PC-3 (cell line): ENCODE measurements at places on chromosomes 7 and 10. TPM values are rescaled to one million over a fixed set of nuclear protein-coding genes. Genes with fewer than 3 reads are reported as not detected.
A peak's percentile ranks its signal among the peaks of the same experiment; 100 is the strongest.

DNA sequence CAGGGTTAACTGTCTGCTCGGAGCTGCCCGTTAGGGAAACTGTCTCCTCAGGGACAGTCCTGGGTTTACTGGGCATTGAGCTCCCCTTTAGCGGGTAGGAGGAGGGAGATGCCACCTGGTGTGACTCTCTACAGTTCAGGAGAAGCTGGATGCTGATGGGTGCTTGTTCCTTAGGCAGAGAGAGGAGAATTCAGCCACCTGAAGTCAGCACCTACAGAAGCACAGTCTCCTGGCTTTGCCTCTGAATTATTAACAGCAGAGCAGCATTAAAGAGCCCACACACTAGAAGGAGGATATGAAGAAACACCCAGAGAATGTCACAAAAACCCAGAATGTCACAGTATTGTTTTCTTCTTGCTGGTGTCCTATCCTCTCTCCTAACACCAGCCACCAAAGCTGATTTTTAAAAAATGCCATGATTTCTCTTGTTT, 696 bp downstream of the GIMAP4 start:
- no peak for DNase-seq

GRCh38 chr7:124790645-124791044, 25.1 kb upstream of the GPR37 start:
- no peak for DNase-seq

- DNase-seq, result no peak
Measured at GRCh38 chr7:31664890-31665289, 22.1 kb upstream of the PPP1R17 start.

GRCh38 chr10:97580421-97581367, 3.5 kb upstream of the HOGA1 start:
- DNase-seq, result no peak

DNA sequence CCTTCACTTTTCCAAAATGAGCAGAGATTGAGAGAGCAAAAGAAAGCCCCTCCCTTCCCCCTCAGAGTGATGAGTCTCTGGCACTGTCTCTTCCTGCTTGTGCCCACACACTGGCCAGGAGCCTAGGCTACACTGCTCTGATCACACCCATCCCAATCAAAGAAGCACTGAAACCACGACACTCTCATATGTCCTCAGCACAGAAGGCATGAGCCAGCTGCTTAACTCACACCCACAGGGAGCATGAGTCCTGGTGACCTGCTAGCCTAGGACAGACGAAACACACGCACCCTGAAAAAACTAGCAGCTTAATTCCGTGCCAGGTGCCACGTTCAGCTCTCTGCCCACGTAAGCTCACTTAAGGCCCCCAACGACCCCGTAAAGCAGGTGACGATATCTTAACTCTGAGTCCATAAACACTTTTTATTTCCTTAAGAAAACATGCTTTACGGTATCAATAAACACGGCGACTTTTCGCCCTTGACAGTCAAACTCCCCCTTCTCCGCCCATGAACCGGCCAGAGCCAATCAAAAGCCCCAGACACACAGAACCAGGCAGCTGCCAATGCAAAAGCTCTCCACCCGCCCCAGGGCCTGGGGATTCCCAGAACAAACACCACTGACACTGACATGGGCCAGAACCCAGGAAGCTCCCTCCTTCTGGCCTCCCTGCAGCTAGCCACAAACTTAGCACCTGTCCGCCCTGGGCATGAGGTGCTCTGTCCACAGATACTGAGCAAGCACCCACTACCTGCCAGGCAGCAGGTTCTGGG, 69.0 kb downstream of the TNRC18 start:
- peak; percentile 17 for DNase-seq

GRCh38 chr7:19107356-19108146, 9.9 kb downstream of the TWIST1 start:
- peak; percentile 33 for DNase-seq

DNA sequence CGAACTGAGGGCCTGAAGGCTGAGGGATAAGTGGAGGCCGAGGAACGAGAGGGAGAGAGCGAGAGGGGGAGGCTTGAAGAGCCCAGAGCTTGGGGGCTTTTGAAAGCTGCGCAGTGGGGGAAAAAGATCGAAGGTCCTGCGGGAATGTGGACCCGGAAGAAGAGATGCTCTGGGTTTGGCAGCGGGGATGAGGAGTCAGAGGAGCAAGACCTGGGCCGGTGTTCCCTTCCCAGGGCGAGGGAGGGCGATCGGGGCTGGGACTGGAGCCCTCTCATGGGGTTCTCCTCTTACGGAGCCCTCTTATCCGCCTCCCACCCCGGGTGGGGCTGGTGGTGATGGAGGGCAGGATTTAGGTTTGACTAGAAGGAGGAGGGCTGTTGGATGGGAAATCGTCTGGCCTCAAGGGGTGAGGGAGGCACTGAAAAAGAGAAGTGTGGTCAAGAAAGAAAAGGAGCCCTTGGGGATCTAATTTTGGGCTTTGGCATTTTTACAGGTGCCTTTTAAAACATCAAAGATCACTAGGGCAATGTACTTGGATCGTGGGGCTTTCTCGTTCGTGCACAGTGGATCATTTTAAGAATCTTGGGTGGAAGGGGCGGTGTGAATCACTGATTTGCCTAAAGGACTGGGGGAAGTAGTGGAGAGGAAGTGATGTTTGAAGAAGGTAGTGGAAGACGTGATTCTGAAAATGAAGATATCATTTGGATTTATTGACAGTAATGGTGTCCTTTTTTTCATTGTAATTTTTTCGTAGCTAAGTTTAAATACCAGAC, 637 bp downstream of the SAMD8 start:
- DNase-seq, result peak; percentile 80

GRCh38 chr7:46220066-46220630, 299.1 kb upstream of the IGFBP3 start:
- DNase-seq, result peak; percentile 88

The SORBS1 gene
- 3.7 and 4.1 TPM in 2 replicates for total RNA-seq

The FGF8 gene
- total RNA-seq, result not detected in 2 replicates

DNA sequence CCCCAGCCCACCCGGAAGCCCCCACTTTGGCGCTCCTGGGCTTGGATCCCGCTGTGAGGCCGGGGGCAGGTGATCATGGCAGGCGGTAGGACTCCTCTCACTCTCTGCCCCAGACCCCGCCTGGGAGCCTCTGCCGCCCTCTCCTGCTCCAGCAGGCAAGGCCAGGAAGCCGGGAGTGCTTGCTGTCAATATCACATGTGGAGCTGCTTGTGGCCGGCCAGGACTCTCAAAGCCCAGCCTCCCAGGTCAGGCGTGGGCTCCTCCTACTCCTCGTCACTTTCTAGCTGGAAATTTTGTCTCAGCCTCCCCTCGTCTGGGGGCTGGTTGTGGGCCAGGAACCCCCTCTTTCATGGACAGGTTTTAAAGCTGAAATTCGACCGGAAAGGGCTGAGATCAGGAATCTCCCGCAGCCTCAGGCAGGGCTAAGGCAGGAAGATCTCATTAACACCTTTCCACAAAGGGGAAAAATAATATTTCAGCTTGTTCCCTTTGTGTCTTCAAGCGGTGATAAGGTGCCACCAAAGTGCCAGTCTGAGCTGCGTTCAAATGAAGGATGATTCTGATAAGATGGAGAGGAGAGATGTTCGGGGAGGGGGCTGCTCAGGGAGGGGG, 273.6 kb upstream of the PODXL start:
- DNase-seq, result no peak

The HOXA4 gene
- 2.3 and 5.1 TPM in 2 replicates for total RNA-seq

GRCh38 chr10:43226441-43226840, 40.4 kb downstream of the RASGEF1A start:
- DNase-seq, result no peak

- DNase-seq, result peak; percentile 76
Measured at GRCh38 chr7:44811093-44811492, 14.6 kb downstream of the PPIA start.

GRCh38 chr10:58950618-58951017, 225.8 kb upstream of the PHYHIPL start:
- peak; percentile 78 for DNase-seq

The NPFFR1 gene
- total RNA-seq, result not detected in 2 replicates

- DNase-seq, result no peak
Measured at GRCh38 chr7:32020551-32021159, 49.6 kb downstream of the PDE1C start.

The CYCS gene
- 85.4 and 101 TPM in 2 replicates for total RNA-seq

DNA sequence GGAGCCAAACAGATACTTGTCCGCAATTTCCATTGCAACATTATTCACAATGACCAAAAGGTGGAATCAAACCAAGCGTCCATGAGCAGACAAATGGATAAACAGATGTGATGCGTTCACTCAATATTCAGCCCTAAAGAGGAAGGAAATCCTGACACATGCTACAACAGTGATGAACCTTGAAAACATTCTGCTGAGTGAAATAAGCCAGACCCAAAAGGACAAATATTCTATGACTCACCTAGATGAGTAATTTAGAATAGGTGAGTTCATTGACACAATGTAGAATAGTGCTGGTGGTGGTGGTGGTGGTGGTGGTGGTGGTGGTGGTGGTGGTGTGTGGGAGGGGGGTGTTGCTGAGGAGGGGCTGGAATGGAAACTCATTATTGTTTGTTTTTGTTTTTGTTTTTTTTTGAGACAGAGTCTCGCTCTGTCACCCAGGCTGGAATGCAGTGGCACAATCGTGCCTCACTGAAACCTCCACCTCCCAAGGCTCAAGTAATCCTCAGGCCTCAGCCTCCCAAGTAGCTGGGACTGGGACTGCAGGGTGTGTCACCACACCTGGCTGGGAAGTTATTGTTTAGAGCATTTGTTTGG, 28.6 kb downstream of the SMKR1 start:
- DNase-seq, result peak; percentile 93

- DNase-seq, result peak; percentile 49
Measured at GRCh38 chr7:121563177-121563576, 167.1 kb upstream of the FAM3C start.

- no peak for DNase-seq
Measured at GRCh38 chr7:52992479-52993162, 42.8 kb upstream of the POM121L12 start.

The PDZD7 gene
- total RNA-seq, result 2.5 and 2.8 TPM in 2 replicates

The EBF3 gene
- total RNA-seq, result not detected in 2 replicates

DNA sequence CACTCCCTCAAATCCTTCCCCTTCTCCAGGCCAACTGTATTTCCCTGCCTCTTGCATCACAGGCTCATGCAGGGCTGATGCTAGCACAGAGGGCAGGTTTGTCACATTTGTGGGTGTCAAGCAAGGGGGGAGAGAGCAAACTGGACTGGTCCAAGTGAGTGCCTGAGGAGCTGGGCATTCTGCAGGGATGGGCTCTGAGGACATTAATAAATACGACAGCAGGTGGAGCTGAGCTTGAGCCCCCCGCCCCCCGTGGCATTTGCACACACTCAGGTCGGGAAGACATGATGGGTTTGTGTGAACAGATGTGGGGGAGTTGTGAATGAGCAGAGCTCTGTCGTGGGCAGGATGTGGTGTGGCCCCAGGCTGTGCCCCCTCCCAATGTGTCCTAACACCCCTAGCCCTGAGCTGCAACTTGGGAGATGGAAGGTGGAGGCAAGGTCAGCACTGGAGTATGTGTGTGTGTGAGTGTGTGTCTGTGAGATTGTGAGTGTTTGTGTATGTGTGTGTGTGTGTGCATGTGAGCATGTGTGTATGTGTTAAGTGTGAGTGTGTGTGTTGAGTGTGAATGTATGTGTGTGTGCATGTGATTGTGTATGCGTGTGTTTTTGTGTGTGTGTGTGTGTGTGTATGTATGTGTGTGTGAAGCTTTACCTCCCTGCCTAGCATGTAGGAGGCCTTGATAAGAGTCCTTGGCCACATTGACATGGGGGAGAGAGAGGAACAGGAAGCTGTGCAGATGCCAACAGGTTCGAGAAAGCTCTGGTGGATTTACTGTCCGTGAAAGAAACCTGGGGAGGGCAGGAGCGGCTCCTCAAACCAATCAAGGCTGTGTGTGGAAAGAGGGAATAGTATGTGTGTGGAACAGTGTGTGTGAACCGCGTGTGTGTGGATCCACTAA, 9.1 kb downstream of the RASSF4 start:
- DNase-seq, result no peak

The NUTM2E gene
- total RNA-seq, result 0.58 TPM in 1 of 2 replicates, not detected in the other

The EN2 gene
- total RNA-seq, result 2.3 and 2.4 TPM in 2 replicates

DNA sequence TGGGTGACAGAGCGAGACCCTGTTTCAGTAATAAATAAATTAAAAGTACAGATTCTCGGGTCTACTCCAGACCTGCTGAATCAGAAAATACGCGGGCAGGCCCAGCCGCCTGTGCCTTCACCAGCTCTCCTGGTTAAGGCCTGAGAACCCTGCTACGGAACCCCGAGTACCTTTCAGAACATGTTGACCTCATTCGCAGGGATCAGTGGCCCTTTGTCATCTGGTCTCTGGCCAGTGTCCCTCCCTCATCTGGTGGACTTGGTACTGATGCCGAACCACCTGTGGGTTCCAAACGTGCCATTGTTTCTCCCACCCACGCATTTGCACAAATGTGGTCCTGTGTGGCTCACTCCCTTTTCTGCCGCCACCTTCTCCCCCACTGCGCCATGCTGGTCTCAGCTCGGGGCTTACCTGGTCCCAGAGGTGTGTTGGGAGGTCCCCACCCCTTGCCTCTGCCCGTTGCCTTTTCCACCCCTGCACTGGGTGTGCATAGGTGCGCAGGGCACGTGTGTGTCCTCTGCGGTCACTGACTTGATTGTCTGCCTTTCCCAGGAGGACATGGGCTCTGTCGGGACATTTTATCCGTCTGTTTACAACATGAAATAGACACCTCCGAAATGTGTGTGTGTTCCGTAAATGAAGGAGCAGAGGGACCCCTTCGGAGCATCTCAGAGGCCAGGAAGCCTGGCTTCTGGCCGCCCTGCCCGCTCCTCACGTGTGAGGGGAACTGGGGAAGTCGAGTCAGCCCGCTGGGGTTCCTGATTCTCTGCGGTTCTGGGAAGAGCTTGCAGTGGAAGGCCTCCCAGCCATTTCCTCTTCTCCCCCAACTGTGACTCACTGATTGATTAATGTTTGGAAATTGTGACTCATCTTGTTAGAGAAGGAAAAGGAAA, 135.2 kb downstream of the CUX1 start:
- peak; percentile 84 for DNase-seq

DNA sequence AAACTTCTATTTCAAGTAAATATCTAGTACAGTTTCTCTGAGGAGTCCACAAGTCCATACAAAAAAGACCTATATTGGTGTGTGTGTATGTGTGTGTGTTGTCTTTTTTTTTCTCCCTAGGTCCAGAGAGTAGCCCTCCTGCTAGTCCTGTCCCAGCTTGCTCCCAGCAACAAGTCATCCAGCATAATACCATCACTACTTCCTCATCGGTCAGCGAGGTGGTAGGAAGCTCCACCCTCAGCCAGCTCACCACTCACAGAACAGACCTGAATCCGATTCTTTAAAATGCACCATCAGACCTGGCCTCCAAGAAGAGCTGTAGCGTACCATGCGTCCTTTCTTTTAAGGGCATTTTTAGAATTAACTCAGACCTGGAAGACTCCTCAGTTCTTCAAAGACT, 139.1 kb downstream of the TRIL start:
- DNase-seq, result no peak

The AMPH gene
- total RNA-seq, result not detected in 2 replicates
